GM04503 (cell line): ENCODE measurements at places on chromosomes 6 and 20.
A peak's percentile ranks its signal among the peaks of the same experiment; 100 is the strongest.

GRCh38 chr6:126886106-126886505, 232.4 kb upstream of the RSPO3 start:
- DNase-seq, result no peak

DNA sequence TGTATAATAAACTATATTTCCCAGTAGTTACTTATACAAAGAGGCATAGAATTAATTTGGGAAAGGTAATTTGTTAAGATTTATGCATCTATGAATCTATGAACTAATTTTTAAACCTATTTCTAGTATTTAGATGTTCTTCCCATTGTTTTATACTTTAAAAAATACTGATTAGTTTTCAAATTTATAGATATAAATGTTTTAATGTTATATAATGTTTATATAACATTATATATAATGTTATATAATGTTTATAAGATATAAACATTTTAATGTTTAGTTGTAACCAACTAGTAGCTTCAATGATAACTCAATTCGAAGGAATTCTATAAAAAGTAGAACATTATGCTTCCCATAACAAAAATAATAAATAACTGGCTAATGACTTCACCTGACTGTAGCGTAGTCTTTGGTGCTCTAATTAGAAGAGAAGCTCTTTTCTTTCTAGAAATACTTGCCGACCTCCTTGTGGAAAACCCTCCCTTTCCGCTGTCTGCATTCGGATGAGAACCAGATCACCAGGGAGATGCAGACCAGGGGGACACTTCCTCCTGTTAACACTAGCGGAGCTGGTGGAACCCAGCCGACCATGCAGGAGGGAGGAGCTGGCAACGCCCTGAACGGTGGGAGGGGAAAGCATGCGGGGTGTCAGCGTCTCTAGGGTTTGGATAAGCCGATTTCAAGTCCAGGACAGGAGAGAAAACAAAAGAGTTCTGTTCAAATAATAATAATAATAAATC, 158.4 kb downstream of the OR2B2 start:
- DNase-seq, result no peak

GRCh38 chr20:25275813-25276532, 28.1 kb downstream of the PYGB start:
- DNase-seq, result no peak

DNA sequence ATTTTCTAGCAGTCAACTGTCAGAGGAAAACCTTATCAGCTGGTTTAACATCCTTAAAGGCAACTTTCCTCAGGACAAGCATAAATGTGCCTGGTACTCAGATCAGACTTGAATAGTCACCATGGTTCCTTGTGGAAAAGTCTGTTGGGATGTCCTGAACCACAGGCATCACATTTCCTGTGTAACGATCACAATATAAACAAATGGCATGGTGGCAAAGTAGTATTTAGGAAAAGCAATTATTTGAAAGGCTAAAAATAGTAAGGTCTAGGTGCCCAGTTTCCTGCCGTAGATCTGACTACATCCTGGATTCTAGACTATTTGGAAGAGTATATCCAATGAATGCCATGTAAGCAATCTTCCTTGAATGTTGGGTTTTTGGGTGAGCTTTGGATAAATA, 271.9 kb upstream of the AGPAT4 start:
- no peak for DNase-seq

- no peak for DNase-seq
Observed at GRCh38 chr20:19976595-19977372, 40.4 kb upstream of the NAA20 start.

DNA sequence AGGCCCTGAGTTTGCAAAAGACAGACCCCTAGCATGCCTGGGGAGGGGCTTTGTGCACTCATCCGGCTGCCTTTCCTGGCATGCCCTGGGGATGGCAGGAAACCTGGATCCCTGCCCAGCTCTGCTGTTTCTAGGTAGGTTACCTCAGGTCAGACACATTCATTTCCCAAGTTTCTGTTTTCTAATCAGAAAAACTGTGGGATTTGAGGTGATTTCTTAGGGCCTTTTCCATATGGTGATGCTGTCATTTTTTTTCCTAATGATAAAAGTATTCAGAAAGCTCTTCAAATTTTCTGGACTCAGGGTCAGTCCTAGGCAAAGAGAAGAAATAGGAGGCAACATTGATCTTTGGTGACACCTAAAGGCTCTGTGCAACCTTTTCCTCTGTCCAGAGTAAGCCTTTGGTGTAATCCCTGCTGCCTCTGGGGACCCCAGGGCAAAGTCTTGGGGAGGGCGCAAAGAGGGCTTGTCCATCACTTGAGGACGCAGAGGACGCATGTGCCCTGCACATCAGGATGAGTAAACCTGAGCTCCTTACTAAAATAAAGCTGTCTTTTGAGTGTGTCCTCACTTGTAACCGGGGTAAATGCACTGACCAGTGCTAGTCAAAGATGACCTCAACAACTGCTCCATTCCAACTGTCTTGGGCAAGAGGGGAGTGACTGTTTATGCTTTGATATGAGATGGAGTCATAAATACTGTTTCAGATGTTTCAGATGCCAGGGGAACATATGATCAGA, 13.5 kb upstream of the TRAM2 start:
- DNase-seq, result peak; percentile 77
